ENCODE measurements at places on chromosomes 3 and 15.

- no peak for DNase-seq
Observed at GRCh38 chr15:74306781-74307217, 60.6 kb downstream of the CYP11A1 start.

DNA sequence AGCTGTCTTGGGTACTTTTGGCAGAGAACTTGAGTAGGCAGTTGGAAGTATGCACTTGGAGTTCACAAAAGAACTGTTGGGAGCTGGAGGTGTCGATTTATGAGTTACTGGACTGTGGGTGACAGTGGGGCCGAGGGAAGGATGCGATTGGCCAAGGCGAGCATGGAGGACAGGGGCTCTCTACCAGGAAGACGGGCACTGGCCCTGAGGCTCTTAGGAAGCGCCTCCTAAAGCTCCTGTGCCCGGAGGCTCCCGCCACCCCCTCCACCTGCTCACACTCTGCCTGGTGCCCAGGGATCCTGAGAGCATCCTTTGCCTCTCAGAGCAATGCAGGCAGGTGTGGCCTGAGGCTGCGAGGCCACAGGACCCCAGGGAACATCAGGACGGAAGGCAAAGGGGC is 69.0 kb downstream of the CRTC3 start:
- no peak for DNase-seq

DNA sequence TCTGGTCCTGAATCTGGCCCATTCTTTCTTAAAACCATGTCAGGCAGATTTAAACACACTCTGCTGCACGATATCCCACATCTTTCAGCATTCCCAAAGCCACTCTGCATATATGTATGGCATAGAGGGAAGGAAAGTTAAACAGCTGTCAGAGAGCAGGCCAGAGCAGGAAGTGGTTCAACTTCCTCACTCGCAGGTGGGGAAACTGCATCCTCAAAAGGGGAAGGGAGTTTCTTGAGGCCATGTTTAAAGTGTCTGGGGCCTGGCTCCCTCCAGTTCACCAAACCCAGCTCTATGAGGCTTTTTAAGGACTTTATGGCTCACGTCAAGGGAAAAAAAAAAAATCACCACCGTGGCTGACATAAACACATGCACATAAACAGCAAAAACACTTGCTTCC is 123.1 kb downstream of the OPA1 start:
- no peak for DNase-seq

DNA sequence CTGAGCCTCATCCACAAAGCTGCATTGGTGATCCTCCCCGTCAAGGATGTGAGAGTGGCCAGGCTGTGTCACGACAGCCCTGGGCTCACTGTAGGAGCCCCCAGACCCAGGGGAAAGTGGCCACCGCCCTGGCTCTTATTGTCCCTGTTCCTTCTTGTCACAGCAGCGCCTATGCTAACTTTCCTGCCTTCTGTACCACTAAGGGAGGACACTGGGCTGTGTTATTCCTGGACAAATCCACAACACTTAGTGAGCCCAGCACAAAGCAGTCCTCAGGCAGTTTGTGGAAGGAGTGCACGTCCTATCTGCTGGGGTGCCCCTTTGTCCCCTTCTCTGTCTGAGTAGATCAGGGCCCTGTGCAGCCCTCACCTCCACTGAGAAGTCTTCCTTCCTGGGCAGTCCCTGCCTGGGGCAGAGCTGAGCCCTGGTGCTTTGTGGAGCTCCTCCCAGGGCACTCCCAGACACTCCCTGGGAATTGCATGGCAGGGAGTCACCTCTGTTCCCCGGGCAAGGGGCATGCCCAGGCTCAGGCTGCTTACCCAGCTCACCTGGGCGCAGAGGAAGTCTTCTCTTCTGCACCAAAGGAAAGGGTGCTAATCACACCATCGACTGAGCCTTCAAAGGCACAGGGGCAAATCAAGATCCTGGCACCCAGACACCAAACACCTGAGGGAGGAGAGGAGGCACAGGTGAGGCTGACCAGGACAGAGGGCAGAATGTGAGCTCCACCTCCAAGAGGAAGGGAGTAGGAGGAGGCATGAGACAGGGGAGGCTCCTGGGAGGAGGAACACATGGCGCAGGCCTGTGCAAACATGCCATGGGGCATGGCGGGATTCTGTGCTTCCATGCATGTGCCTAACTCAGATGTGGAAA is 138.7 kb downstream of the KLF13 start:
- DNase-seq: no peak

GRCh38 chr15:58473724-58474123 is 41.9 kb downstream of the LIPC start:
- no peak for DNase-seq

DNA sequence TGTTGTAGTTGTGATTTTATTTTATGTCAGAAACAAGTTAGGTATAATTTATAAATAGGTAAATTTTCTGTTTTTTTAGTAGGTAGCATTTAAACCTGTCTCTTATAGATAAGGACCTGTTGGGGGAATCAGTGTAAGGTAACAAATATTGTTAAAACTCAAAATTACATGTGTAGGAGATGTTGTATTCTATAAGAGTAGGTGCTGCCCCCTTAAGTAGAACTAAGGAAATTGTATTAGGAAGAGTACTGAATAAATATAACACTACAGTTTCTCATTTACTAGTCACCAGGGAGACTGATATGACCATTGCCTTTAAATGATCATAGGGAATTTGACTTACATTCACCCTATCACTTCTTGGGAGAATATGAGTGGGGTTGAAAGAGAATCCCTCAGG is 31.2 kb downstream of the SLC25A36 start:
- DNase-seq: no peak

DNA sequence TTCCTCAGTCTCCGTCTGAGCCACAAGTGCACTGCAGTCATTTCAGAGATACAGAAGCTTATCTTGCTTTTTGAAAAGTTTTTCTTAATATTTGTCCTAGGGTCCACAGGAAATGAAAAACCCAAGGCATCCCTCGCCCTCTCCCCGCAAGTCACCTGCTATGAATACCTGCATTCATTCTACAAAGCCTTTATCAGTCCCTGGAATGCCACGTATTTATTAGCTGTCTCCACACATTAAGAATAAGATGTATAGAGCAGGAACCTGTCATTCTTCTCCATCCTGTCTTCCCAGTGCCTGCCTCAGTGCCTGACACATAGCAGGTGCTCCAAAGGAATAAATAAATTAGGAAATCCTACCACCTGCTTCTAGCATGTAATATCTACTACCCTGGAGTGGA is 73.3 kb upstream of the ICE2 start:
- DNase-seq: no peak

DNA sequence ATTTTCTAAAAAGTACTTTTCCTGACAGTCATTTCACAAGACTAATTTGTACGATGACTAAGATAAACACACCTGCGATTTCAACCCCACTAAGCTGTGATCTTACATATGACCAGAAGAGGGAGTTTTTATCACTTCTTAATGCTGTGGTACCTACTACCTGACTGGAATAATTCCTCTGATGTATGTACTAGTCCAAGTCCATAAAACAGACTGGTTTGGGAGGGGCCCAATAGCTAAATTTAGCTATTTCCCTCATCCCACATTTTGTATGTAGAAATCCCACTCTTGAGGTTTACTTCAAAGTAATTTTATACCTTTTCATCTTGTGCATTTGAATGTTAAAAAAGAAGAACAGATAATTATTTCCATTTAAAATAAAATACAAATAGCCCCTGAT is 49.7 kb upstream of the SCAANT1 start:
- no peak for DNase-seq

DNA sequence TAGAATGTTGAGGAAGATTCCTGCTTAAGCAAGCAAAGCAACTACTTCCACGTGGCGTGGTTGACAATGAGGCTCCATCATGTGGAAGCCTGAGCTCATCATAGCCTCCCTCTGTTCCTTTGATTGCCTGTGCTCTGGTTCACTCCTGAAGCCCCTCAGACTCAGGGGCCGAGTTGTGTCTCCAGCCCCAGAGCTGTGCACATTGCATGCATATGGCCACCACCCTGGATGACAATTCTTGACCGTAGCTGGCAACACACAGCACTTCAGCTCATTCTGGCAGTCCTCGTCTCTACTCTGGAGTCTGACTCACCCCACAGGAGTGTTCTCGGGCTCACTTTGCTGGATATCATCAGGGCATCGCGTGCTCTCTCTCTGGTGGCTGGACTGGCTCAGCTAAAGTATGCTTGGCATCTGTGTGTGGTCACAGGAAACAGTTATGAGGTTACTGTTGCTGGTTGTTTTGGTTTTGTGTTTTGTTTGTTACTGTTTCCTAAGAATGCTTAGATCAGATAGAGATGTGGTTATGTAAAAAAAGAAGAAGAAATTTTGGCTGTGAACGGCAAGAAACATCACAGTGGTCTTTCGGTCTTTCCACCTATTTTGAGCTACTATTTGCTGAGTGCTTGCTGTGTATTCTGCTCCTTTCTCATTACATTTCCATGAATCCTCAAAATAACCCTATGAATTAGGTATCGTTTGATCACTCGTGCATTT is 41.6 kb upstream of the MRPS22 start:
- DNase-seq: no peak

- no peak for DNase-seq
Observed at GRCh38 chr3:121817753-121818152, 17.1 kb downstream of the IQCB1 start.

DNA sequence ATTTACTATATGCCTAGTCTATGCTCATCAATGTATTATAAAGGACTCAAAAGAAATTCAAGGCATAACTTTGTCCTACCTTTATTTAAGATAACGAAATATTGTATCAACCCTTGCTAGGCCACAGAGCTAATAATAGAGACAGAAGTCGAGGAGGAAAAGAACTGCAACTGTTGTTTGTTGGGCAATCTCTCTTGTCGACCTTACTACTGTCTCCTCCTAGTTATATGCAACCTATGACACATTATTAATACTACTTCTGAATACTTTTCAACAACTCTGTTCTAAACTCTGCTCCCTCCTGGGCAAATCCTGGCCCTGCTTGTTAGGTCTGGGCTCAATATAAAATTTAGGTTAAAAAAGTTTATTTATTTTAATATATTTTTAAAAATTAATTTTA is 24.6 kb downstream of the SPPL2A start:
- DNase-seq: no peak

GRCh38 chr3:125191256-125191655 is 21.3 kb downstream of the SLC12A8 start:
- no peak for DNase-seq

- DNase-seq: no peak
Observed at GRCh38 chr3:63370094-63370493, 92.0 kb downstream of the SYNPR start.

- no peak for DNase-seq
Observed at GRCh38 chr15:70967646-70968045, 75.0 kb downstream of the LRRC49 start.

DNA sequence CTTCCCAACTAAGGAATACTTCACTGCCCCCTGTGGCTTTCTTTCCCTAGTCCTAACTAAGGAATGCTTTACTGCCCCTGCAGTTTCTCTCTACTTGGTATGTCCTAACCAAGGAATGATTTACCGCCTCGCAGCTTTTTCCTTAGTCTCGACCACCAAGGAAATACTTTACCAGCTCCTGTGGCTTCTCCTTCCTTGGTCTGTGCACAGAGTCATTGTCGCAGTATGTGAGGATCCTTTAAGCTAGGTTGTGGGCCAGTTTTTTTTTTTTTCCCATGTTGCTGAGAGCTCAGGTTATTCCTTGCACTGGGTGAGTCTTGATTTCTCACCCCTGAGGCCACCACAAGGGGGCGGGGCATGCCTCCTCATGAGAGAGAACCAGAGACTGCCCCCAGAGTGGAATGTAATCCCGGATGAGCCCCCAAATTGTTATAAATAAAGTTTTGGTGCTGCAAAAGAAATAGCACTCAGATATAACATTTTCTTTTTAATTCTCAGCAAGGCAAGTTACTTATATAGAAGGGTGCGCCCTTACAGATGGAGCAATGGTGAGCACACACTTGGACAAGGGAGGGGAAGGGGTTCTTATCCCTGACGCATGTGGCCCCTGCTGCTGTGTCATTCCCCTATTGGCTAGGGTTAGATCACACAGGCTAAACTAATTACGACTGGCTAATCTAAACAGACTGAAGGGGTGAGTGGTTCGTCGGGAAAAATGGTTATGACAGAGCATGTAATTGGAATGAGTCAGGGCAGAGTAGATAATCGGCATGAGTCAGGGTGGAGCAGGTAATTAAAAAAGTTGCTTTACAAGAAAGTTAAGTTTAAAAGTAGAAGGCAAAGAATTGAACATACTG is 27.0 kb downstream of the NDUFB4 start:
- no peak for DNase-seq

DNA sequence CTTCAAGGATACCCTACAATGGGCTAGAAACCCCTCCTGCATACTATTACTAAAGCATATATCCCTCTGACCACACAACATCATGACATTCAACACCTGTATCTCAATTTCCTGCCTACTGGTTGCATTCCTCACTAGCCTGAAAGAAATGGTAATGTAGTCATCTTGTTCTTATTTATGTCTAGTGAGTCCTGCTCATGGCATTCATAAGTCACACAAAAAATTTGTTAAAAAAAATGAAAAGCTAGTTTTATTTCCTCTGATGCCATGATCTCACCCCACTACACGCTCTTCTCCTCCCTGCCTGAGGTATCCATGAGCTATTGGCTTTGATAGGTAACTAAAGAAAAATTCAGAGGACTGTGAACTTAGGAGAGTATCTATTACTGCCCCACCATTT is 284.5 kb downstream of the ZNF385D start:
- DNase-seq: no peak

DNA sequence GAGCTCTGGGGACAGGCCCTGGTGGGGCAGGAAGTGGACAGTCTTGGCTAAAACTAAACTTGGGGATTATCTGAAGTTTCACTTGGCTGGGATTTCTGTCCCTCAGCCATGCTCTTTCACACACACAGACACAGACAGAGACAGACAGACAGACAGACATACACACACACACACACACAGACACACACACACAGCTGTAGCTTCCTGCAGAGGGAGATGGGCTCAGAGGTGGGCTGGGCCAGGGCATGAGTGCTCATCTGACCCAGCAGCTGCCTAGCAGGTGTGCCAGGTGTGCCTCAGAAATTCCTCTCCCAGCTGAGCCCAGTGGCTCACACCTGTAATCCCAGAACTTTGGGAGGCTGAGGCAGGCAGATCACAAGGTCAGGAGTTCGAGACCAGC is 3.3 kb downstream of the RHOV start:
- DNase-seq: no peak

DNA sequence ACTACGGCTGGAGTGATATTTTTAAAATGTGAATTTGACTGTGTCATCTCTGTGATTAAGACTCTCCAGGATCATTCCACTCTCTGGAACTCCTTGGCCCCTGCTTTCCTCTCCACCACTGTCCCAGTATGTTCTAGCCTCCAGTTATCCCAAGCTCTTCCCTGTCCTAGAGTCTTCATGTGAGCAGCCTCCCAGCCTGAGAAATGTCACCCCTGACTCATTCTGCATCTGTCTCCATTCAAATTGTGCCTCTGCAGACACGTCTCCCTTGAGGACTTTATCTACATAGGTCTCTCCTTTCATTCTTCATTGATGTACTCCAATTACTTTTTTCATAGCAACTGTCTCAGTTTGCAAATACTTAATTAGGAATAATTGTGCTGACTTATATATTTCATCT is 317.7 kb upstream of the ADAMTS9 start:
- DNase-seq: no peak

- no peak for DNase-seq
Observed at GRCh38 chr3:99670556-99670950, 32.2 kb downstream of the COL8A1 start.

- no peak for DNase-seq
Observed at GRCh38 chr3:9732080-9732739, 675 bp downstream of the BRPF1 start.

All from CMK (cell line).